ENCODE measurements at places on chromosomes 7 and 10. TPM values are rescaled to one million over a fixed set of nuclear protein-coding genes. Genes with fewer than 3 reads are reported as not detected.

HYAL4 gene
- not detected for total RNA-seq

NCOA4 gene
- 88.3 TPM for total RNA-seq

GRCh38 chr7:112484671-112485167, 3.9 kb downstream of the LSMEM1 start:
- DNase-seq = no peak

DNA sequence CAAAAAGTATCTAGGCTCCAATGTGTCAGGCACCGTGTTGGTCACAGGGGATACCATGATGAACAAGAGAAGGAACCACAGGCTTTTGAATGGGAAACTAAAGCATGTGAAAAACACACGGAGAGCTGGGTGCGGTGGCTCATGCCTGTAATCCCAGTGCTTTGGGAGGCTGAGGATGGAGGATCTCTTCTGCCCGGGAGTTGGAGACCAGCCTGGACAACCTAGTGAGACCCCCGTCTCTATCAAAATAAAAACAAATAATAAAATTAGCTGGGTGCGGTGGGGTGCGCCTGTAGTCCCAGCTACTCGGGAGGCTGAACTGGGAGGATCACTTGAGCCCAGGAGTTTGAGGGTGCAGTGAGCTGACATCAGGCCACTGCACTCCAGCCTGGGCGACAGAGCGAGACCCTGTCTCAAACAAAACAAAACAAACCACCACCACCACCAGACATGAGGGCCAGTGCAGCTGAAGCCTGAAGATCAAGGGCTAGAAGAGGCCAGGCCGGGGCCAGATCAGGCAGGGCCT, 611 bp upstream of the COPS6 start:
- no peak for DNase-seq

- no peak for DNase-seq
These were observed 98.1 kb upstream of the RSU1 start for GRCh38 chr10:16915300-16915699.
